ENCODE measurements at places on chromosomes 11 and 22.

- no peak for DNase-seq
Measured at GRCh38 chr11:60928563-60929001, 4.3 kb downstream of the TMEM132A start.

DNA sequence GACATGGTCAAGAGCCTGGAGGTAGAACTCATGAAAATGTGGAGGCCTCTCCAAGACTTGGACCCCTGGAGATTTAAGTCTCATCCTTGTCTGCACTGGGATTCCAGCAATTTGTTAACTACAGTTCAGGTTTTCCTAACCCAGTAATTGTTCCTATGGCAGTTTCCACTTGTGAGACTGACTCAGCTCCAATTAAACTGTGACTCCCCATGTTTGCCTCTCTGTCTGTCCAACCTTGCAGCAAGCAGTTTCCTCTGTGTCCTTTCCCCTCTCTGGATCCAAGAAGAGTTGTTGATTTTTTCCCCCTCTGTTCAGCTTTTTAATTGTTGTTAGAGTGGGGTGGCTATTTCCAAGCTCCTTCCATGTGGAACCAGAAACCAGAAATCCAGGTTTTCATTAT is 16.2 kb upstream of the ARHGAP20 start:
- no peak for DNase-seq

- DNase-seq = no peak
Measured at GRCh38 chr11:4455419-4455818, 6.3 kb downstream of the OR52K2 start.

DNA sequence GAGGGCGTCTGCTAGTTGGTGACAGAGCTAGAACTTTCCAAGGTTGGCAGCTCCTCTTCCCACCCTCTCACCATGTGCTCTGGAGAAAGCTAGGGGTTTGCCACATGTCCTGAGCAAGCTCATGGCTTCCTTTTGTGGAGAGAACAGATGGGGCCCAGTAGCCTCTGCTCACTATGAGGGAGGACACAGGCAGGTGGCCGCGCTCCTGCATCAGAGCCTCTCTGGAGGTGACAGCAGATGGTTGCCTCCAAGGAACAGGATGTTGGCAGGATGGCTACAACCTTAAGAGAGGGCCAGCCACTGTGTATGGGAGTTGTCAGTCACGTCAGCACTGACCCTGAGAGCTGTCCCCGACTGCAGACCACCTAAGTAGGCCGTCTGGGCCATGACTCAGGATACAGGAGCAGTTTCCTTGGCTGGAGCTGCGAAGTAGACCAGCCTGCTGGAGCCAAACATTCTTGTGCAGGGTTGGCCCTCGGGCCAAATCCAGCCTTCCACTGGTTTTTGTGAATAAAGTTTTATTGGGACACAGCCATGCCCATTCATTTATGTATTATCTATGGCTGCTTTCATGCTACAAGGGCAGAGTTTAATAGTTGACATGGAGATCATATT is 28.0 kb downstream of the SGSM1 start:
- no peak for DNase-seq

- DNase-seq = no peak
Measured at GRCh38 chr11:129012880-129013279, 70.2 kb upstream of the TP53AIP1 start.

DNA sequence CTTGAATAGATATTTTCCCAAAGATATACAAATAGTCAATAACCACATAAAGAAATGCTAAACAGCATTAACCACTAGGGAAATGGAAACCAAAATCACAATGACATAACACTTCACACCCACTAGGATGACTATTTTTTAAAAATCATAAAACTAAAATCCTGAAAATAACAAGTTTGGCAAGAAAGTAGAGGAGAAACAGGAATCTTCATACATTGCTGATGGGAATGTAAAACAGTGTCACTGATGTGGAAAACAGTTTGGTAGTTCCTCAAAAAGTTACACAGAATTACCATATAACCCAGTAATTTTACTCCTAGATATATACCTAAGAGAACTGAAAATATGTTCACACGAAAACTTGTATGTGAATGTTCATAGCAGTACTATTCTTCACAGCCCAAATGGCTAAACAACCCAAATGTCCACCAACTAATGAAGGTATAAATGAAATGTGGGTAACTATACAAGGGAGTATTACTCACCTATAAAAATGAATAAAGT is 12.5 kb downstream of the PICALM start:
- DNase-seq = no peak

- no peak for DNase-seq
Measured at GRCh38 chr11:83054904-83055380, 16.8 kb downstream of the RAB30 start.

GRCh38 chr11:82995754-82996398 is 75.8 kb downstream of the RAB30 start:
- no peak for DNase-seq

DNA sequence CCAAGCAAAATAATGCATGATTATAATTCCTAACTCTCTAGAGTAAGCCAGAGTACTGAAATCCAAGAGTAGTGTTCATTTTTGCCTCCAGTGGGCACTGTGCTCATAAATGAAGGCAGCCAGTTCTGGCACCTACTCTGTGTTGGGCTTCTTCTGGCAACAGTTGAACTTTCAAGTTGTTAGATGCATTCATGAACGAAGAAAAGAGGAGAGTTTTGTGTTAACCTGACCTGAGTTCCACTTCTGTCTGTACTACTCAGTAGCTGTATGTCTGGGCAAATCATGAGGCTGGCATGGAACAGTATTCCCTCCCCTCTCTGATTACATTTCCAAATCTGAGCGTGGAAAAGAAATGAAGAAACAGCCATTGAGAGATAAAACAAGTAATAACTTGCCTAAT is 20.3 kb upstream of the TENM4 start:
- no peak for DNase-seq

- DNase-seq = no peak
Measured at GRCh38 chr11:123479048-123479837, 49.2 kb downstream of the GRAMD1B start.

- no peak for DNase-seq
Measured at GRCh38 chr11:128374026-128374425, 213.3 kb downstream of the ETS1 start.

DNA sequence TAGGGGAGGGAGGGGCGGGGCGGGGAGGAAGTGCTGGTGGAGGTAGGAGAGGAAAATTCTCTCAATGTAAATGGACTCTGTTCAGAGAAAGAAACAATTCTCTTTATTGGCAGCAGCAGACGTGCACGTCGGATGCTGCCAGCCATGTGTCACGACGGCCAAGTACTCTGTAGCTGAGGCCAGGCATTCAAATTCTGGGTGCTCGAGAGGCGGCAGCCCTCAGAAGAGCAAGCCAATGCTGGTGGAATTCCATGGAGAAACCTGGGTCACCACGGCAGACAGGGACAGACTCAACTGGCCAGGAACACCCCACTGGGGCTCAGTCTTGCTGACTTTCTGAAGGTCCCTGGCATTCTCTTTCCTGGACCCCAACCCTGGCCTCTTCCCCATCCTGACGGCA is 90.8 kb downstream of the ABTB2 start:
- no peak for DNase-seq

GRCh38 chr11:45459491-45459890 is 173.3 kb upstream of the SYT13 start:
- no peak for DNase-seq

DNA sequence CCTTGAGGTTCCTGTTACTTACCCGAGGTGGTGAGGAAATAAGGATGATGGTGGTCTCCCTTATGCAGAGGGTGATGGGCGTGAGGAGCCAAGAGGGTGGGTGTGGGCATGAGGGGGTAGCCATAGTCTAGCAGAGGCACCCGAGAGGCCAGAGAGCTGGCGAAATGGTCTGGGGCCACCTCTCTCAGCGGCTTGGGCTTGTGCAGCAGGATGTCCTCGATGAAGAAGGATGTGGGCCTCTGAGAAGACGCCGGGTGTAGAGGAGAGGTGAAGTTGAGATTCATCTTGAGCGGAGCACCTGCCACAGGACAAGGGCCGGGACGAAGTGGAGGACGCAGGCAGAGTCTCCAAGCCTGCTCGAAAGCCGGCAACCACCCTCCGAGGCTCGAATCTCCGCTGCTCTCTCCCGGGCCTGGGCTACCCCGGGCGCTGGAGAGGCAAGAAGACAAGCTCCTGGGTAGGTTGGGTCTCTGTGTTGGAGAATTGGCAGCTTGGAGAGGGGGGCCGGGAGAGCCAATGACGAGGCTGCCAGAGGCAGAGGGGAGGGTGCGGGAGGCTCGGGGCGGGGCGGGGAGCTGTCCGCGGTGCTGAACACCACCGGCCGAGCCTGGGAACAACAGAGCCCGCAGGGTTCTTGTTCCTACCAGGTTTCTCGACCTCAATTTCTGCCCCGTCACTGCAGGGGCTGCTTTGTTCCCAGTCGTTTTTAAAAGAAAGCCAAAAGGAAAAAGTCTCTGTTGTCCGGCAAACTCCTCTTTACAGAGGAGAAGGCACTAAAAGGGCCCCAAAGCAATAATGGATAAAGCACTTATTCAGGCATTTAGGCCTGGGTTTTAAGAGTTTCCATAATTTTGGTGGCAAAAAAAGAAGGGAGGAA is at the start of gene BSX:
Gene BSX, minus strand, starts transcription at position 447 of the 877 bp plus-strand sequence. Its CDS starts 163 bp downstream, at position 284.
- peak; percentile 19 for DNase-seq

DNA sequence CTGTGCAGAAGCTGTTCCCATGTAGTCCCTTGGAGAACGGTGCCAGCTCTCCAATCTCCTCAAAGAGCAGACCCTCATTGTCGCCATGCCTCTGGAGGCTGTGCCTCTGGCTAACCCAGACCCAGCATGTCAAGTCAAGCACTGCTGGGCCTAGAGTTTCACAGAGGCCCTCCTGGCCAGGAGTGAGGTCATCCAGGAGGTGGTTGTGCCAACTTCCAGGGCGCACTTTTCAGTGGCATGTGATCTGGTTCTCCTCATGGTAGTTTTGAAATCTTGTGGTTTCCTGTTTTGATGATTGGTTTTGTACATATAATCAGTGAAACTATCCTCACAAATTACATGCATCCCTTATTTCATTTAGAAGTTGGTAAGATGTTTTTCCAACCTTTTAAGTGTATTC is 78.9 kb downstream of the PPFIBP2 start:
- DNase-seq = no peak

DNA sequence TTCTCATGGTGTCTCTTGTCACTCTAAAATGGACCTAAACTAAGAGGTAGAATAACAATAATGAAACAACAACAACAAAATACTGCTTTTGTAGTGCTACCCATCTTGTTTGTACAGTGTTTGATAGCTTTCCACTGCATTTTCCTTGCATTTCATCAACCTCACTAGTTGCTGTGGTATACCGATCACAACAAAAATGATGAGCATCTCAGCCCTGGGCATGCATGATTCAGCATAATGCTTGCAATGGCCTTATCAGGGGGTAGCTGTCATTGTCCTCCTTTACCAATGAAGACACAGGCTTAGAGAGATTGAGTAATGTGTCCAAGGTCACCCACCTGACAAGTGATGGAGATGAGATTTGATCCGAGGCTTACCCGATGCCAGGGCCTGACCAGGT is 682.5 kb downstream of the NTM start:
- DNase-seq = no peak

- no peak for DNase-seq
Measured at GRCh38 chr11:1384199-1384970, 5.3 kb upstream of the BRSK2 start.

DNA sequence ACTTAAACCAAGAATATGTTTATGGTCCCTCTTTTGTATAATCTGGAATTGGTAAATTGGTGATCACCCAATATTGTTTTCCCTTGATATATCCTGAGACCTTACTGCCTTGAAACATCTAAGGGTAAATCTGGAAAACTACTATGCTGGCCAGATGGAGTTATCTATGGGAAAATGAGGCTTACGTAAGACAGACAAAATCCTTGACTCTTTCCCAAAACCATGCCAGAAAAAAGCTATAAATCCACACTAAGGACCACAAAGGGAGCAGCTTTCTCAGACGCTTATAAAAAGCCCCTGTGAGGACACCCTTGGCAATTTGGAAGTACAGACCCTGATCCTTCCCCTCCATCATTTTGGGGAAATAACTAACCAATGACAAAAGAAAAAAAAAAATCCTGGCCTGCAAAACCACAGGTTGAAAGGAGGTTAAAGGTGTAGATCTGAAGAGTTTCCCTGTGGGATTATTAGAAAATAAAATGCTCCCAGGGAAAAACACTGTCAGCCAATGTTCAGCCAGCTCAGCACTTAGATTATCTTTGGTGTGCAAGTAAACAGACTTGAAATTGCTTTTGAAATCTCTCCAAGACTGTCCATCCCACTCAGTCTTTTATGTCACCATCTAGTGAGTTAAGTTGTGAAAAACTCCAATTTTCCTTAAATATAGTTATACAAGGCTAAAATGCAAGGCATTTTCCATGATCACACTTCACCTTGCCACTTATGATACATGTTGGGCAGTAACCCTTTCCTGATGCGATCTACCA is 6.6 kb upstream of the AMBRA1 start:
- no peak for DNase-seq

- DNase-seq = no peak
Measured at GRCh38 chr11:76609736-76610370, 60.7 kb downstream of the LRRC32 start.

DNA sequence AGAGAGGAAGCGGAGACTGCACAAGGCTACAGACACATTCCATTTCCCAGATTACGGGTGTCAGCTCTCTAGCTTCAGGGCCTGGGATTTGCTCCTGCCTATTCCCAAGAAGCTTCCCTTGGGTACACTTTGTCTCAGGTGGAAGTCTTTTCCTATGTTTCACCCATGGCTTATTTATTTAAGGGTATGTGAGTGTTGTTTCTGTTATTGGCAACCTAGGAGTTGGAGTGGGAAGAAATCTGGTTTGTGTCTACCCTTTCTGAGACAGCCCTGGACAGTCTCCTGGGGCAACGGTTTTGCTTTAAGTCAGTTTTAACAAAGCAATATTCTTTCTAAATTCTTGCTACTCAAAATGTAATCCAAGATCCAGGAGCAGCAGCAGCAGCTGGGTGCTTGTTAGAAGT is 127.0 kb downstream of the MICAL2 start:
- no peak for DNase-seq

DNA sequence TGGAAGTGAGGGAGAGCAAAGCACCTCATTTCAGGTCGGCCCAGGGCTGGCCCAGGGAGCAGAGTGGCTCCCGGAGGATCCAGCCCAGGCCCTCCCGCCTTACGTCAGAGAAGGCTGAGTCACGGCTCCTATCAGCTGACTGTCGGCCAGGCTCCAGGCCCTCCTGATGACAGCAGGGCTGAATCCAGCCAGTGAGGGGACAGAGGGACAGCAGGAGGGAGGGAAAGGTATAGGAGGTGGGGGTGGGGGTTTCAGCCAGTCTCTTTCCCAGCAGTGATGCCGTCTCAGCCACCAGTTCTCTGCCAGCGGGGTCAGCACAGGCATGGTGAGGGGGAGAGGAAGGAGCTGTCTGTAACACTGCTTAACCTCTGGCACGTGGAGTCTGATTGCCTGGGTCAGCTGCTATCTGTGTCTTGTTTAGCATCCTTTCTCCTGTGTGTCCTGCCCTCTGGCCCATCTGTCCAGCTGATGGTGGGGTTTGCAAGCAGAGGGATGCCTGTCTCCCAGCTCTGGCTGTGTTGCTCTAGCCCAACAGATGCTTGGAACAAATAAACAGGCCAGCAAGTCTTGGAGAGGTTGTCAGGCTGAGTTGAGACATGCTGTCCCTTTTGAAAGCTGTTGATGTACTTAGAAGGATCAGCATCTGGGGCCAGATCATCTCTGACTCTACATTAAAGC is 74.0 kb downstream of the ADAMTS15 start:
- no peak for DNase-seq

- no peak for DNase-seq
Measured at GRCh38 chr11:121435132-121435531, 17.0 kb upstream of the SORL1 start.

- DNase-seq = no peak
Measured at GRCh38 chr22:29712119-29712518, 7.7 kb upstream of the CABP7 start.

Data from stimulated activated CD8-positive, alpha-beta memory T cell treated with anti-CD3 and anti-CD28 coated beads, Interleukin-7, amount 100 ng/mL, for 24 hours (primary cell).